Activated CD4-positive, alpha-beta T cell treated with anti-CD3 and anti-CD28 coated beads, Interleukin-2, amount 50 U/mL, for 4 hours (primary cell): ENCODE measurements at places on chromosomes 6 and 20.

GRCh38 chr6:20566109-20566508 is 31.9 kb downstream of the CDKAL1 start:
- DNase-seq: no peak

DNA sequence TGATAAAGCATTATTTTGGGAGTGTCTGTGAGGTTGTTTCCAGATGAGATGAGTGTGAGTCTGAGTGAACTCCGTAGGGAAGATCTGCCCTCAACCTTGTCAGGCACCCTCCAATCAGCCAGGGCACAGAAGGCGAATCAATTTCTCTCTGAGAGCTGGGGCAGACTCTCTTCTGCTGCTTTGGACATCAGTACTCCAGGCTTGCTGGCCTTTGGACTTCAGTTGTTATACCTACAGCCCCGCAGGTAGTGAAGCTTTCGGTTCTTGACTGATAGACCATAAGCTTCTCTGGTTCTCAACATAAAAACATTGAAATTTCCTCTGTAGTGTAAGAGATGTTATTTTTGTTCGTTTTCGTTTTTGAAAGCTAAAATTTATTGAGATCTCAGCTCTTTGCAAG is 71.4 kb downstream of the MAFB start:
- no peak for DNase-seq

- no peak for DNase-seq
These were observed 66.6 kb downstream of the HIVEP2 start for GRCh38 chr6:142878407-142878806.

DNA sequence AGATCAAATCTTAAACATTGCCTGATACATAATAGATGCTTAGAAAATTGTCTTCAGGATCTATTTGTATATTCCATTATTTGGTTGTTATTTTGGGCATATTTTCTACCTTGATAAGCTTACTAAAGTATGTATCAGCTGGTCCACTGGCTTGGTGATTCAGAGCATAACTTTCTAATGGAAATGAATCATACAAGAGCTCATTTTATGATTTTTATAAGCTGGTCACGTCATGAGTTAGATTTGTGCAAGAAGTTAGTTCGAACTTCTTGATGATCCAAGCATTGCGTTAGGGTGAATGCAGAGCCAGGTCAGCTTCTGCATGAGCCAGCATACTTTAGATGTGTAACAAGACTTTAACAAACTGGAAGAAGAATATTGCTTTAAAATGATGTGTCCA is 144.5 kb upstream of the FLRT3 start:
- no peak for DNase-seq

DNA sequence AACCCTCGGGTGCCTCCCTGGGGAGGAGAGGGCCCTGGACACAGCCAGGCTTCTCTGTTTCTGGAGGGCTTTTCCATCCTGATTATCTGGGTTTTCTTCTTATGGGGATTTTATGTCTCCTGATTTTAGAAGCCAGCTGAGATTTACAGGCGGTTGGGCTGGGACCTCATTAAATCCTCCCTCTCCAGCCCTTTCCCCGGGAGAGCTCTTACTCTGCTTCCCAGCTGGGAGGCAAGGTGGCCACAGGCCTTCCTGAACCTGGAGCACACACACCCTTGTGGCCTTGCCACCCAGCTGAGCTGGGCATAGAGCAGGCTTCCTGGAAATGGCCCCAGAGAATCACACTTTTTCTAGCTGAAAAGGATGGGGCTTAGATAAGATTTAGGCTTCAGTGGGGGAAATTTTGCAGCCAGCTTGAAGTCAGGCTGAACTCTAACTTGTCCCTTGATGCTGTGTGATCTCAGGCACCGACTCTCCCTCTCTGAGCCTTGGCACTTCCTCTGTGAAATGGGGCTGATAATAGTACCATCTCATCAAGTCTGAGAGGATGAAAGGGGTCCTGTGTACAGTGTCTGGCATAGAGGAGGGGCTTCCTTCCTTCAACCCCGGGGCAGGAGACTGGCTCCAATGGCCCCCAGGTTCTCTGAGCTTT is 16.6 kb downstream of the VSTM2L start:
- DNase-seq: no peak

DNA sequence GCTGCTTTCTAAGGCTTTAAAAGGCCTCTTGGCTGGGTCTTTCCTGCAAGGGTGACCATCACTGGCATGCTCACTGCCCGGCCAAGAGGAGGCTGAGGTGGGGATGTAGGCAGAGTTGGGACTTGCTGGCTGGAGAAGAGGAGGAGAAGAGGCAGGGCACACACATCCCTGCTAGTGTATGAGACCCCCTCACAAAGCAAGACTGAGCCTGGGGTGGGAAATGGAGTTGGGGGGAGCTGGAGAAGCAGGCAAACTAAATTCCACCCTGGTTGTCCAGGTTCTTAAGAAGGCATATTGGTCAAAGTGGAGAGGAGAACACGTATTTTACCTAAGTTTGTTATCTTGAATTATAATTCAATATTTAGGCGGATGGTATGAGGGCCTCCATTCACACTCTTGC is 1.7 kb upstream of the KIZ start:
- DNase-seq: no peak

GRCh38 chr20:21527908-21528307 is 14.0 kb upstream of the NKX2-2 start:
- no peak for DNase-seq

DNA sequence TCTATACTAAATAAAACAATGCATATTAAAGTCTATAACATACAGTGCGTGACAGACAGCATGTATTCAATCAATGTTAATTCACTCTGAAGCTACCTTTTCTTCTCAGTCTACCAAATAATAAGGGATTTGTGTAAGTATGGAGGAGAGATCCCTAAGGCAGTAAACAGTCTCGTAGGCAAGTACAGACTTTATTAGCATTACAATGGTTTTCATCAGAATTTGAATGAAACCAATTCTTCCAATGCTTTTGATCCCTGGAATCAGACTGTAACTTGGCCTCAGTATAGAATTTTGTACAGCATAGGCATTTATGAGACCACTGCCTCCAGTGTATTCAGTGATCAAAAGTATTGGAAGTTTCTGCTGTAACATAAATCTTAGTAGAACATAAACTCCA is 19.5 kb downstream of the LYRM4 start:
- no peak for DNase-seq

DNA sequence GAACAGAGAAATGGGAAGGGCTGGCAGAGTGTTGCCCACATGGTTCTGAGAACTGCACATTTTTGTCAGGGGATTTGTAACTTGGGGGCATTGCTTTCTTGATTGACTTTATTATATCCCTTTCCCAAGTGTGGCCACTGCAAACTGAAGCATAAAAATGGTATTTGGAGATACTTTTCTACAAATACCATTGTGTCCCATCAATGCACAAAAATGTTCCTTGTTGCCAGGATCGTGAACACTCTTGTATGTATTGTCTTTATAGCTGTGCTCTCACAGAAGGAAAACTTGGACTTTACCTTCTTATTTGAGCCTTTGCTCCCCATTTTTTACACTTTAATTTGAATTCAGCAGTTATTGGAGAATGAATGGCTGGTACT is 57.1 kb upstream of the C20orf144 start:
- no peak for DNase-seq

- no peak for DNase-seq
These were observed 38.7 kb downstream of the CDKAL1 start for GRCh38 chr6:20572940-20573339.

- DNase-seq: no peak
These were observed 55.9 kb downstream of the GPR6 start for GRCh38 chr6:110033749-110034666.

- no peak for DNase-seq
These were observed 16.6 kb downstream of the NKX2-4 start for GRCh38 chr20:21380711-21381110.

DNA sequence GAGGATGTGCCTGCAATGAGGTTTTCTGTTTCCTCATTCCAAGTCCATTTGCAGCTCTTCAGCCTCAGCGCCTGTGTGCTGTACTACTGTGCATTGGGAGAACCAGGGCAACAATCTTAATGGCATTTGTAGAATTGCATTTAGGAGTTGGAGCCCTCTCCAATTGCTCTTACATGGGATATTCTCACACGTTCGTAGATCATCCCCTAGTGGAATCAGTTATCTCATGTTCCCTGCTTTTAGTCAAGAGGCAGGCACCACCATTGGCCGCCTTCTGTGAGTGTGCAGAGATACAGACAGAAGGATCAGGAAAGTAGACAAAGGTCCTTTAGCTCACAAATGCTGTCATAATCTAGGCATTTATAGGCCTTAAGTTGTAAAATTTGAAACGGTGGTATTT is 84.2 kb upstream of the RGS17 start:
- no peak for DNase-seq

GRCh38 chr20:51434580-51435247 is 107.8 kb downstream of the NFATC2 start:
- no peak for DNase-seq

GRCh38 chr6:145714731-145715130 is 20.6 kb downstream of the EPM2A start:
- no peak for DNase-seq

DNA sequence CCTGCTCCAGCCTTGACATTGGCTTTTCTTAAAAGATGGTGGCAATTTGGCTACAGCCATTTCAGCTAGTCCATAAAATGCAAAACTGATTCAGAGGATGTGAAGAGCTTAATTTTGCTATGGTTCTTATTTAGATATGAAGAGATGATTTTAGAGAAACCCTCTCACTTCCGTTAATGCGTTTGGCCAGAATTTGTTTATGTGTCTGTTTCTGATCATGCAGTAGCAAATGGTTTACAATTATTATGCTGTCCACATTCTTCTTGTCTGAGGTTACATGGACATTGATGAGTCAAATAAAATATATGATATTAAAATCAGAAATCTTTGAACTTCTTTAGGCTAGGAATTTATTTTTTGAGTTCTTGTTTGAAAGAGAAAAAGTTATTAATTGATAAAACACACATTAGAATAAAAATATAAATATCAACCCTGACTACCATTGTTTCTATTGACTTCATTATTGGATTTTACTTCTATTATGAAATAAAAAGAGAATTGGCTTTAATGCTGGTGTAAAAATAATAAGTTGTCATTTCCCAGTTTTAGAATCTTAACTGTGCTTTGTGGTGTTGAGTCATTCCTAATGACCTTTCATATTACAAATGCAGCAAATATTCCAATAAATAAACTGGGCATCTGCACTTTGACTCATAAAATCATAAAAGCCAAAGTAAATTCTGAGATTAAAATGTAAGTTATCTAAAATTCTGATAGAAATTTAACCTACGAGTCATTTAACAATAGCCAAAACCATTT is 1286.0 kb upstream of the GJE1 start:
- no peak for DNase-seq

DNA sequence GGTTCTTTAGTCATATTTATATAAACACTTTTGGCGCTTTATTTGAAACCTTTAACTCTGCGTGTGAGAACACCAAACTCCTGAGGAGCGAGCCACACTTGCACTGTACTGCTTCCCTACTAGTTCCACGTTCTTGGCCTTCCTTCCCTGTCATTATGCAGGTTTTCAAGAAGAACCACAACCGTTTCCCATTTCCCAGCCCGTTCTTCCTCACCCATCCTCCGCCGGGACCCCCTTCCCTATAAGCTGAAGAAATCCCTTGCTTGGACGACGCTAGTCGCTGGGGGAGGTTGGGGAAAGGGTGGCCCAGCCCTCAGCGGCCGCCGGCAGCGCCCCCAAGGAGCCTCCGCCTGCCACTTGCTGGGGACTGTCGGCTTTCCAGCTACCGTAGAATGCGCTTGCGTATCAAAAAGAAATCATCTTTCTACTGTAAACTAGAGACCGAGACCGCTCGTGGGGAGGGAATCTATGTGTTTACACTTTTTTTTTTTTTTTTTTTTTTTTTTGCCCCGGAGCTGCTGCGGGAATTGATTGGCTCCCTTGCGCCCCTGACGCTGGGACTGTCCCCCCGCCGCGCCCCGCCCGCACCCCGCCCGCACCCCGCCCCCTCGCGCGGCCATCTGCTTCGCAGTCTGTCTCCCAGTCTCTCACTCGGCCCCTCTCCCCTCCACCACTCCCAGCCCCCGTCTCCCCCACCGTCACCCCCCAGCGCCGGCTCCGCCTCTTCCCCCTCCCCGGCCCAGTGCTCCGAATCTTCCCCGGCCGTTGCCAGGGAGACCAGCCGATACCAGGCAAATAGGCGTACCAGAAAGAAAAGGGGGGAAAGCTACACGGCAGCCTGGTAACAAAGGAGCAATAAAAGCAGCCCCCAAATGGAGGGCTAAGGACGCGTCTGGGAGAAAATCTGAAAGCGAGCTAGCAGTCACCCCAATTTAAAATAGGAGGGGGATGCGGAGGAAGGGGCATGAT is 2.3 kb upstream of the MARCKS start:
- no peak for DNase-seq

DNA sequence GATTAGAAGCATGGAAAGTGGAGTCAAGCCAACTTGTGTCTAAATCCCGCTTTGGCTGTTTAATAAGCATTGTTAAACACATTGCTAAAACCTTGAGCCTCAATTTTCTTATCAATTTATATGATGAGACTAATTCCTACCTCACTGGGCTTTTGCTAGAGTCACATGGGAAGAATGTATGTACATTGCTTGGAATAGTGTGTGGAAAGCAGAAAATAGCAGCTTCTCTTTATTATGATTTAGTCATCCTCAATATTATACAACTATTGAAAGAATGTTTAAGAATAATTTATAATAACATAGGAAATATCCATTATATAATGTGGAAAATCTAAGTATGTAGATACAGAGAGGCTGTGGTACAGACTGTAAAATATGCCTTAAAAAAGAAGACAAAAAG is 313.0 kb upstream of the CDYL start:
- no peak for DNase-seq

DNA sequence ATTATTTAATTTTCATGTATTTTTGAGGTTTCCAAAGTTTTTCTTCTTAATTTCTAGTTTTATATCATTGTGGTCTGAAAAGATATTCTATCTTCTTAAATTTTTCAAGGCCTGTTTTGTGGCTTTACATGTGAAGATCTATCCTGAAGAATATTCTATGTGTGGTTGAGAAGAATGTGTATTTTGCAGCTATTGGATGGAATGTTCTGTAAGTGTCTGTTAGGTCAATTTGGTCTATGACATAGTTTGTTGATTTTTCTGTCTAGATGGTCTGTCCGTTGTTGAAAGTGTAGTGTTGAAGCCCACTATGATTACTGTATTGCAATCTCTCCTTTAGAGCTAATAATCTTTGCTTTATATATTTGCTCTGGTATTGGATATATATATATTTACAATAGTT is 125.7 kb downstream of the CRYBG1 start:
- DNase-seq: no peak

- DNase-seq: no peak
These were observed 104.2 kb downstream of the AGPAT4 start for GRCh38 chr6:161169696-161170095.

- DNase-seq: no peak
These were observed 137.9 kb upstream of the THBS2 start for GRCh38 chr6:169391473-169392071.

DNA sequence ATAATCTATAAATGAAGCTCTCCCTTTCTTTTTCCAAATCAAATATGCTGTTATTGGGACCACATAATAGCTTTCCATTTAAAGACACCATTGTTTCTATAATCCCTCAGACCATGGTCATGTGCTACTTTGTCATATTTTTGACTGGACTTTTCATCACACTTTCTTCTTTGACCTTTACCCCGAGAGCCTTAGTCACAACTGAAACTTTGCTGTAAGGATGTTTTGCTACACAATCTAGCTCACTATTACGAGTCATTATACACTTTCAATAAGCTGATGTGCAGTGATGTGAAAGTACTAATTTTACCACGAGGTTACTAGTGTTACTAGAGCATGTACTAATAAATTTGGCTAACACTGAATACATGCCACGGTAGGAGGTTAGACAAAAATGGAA is 367.2 kb upstream of the RUNX2 start:
- DNase-seq: no peak

- DNase-seq: no peak
These were observed 76.0 kb downstream of the JPH2 start for GRCh38 chr20:44110816-44111568.

GRCh38 chr6:26173836-26174145 is 86.6 kb downstream of the HFE start:
- no peak for DNase-seq
